ENCODE measurements at places on chromosomes 13 and 19. TPM values are rescaled to one million over a fixed set of nuclear protein-coding genes. Genes with fewer than 3 reads are reported as not detected.

- H3K4me1 ChIP-seq = no peaks in the 10 kb centered on the region
- H3K36me3 ChIP-seq = peaks cover 17% of the 10 kb centered on the region
- DNase-seq = no peak
- no peaks in the 10 kb centered on the region for H3K27me3 ChIP-seq
- no peak overlapping the region for H3K4me3 ChIP-seq
- H3K27ac ChIP-seq = no peak overlapping the region
These were observed 21.5 kb downstream of the C13orf46 start for GRCh38 chr13:113952151-113952982.

EDNRB gene
- total RNA-seq = 6.6 TPM

GRCh38 chr13:24700539-24700938 is 20.3 kb downstream of the ATP12A start:
- DNase-seq = no peak
- H3K4me1 ChIP-seq = no peaks in the 10 kb centered on the region
- H3K4me3 ChIP-seq = no peak overlapping the region
- H3K27me3 ChIP-seq = no peaks in the 10 kb centered on the region
- H3K36me3 ChIP-seq = no peaks in the 10 kb centered on the region

KIR3DL2 gene
- total RNA-seq = not detected

GRCh38 chr13:99290894-99291293 is 16.3 kb downstream of the GPR183 start:
- H3K27ac ChIP-seq = no peak overlapping the region
- H3K4me3 ChIP-seq = no peak overlapping the region
- H3K27me3 ChIP-seq = no peaks in the 10 kb centered on the region
- H3K4me1 ChIP-seq = no peaks in the 10 kb centered on the region
- no peaks in the 10 kb centered on the region for H3K36me3 ChIP-seq

DNA sequence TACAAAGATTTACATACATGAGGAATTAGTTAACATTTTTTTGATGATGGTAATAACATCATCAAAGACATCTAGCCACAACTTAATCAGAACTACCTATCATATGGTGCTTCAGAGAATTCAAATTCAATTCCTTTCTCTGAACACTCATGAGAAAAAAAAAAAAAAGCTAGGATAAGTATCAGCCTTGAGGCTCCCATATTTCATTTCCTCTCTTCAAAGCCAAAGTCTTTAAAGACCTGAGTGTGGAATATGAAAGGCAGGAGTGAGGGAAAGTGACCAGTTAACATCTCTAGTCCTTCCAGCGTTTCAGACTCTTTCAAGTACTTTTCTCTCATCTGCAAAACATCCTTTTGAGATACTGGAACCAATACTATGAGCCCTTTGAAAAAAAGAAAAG is 137.5 kb downstream of the DCLK1 start:
- no peaks in the 10 kb centered on the region for H3K27me3 ChIP-seq
- no peaks in the 10 kb centered on the region for H3K36me3 ChIP-seq
- peaks cover 31% of the 10 kb centered on the region for H3K4me1 ChIP-seq
- no peak overlapping the region for H3K27ac ChIP-seq

RASGRP4 gene
- total RNA-seq = 0.39 TPM

DNA sequence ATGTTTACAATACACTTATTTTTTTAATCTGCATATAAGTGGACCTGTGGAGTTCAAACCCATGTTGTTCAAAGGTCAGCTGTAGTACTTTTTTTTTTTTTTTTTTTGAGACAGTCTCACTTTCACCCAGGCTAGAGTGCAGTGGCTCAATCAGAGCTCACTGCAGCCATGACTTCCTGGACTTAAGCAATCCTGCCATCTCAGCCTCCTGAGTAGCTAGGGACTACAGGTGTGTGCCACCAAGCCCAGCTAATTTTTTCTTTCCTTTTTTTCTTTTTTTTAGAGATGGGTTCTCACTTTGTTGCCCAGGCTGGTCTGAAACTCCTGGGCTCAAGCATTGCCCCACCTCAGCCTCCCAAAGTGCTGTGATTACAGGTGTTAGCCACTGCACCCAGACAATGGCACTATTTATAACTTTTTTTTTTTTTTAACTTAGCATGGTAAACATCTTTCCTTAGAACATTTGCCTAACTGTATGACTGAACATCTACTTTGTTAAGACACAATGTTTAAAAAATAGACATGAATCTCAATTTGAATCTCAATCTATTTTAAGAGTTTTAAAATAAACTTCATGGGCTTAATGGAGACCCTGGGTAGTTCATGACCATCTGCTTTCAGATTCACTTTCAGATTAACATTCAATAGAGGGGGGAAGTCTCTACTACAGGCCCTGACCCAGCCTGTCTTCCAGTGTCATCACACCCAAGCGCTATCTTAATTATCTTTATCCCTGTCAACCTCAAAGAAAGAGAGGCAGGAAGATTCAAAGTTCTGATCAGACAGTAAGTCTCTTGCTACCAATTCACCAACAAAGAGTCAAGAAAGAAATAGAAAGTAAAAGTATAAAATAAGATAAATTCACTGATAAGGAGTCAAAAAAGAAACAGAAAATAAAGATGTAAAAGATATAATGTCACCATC is 97.7 kb upstream of the DOCK9 start:
- no peak for DNase-seq
- H3K27me3 ChIP-seq = no peaks in the 10 kb centered on the region
- H3K36me3 ChIP-seq = no peaks in the 10 kb centered on the region
- no peaks in the 10 kb centered on the region for H3K4me1 ChIP-seq

BST2 gene
- 63.3 TPM for total RNA-seq

DNA sequence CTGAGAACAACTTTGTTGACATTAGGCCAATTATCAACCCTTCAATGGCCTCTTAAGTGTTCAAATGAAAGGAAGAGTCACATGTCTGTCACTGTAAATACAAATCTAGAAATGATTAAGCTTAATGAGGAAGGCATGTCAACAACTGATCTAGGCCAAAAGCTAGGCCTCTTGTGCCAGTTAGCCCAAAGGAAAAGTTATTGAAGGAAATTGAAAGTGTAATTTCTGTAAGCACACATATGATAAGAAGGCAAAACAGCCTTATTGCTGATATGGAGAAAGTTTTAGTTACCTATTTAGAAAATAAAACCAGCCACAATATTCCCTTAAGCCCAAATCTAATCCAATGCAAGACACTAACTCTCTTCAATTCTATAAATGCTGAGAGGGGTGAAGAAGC is 604.7 kb downstream of the SLITRK6 start:
- DNase-seq = no peak
- H3K27me3 ChIP-seq = no peaks in the 10 kb centered on the region
- no peak overlapping the region for H3K27ac ChIP-seq
- no peaks in the 10 kb centered on the region for H3K4me1 ChIP-seq

- H3K4me1 ChIP-seq = no peaks in the 10 kb centered on the region
- H3K27ac ChIP-seq = no peak overlapping the region
- H3K4me3 ChIP-seq = no peak overlapping the region
These were observed 3.2 kb downstream of the NFIC start for GRCh38 chr19:3369337-3370213.

DNA sequence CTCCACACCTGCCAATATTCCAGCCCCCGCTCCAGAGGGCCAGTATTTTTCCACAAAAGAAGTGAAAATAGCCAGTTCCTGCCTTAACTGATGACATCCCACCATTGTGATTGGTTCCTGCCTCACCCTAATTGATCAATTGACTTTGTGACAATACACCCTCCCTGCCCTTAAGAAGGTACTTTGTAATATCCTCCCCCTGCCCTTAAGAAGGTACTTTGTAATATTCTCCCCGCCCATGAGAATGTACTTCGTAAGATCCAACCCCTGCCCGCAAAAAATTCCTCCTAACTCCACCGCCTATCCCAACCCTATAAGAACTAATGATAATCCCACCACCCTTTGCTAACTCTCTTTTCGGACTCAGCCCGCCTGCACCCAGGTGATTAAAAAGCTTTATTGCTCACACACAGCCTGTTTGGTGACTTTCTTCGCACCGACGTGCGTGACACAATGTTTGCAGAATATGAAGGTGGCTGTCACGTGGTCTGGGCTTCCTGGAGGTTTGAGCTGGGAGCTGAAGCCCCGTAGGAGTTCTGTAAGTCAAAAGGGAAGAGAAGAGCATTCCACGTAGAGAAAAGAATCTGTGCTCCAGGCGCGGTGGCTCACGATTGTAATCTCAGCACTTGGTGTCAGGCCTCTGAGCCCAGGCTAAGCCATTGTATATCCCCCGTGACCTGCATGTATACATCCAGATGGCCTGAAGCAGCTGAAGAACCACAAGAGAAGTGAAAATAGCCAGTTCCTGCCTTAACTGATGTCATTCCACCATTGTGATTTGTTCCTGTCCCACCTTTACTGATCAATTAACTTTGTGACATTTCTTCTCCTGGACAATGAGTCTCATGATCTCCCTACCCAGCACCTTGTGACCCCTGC is 6.2 kb upstream of the FUT3 start:
- H3K4me3 ChIP-seq = no peak overlapping the region
- H3K27ac ChIP-seq = no peak overlapping the region
- H3K4me1 ChIP-seq = no peaks in the 10 kb centered on the region
- DNase-seq = no peak
- H3K36me3 ChIP-seq = no peaks in the 10 kb centered on the region
- no peaks in the 10 kb centered on the region for H3K27me3 ChIP-seq

DNA sequence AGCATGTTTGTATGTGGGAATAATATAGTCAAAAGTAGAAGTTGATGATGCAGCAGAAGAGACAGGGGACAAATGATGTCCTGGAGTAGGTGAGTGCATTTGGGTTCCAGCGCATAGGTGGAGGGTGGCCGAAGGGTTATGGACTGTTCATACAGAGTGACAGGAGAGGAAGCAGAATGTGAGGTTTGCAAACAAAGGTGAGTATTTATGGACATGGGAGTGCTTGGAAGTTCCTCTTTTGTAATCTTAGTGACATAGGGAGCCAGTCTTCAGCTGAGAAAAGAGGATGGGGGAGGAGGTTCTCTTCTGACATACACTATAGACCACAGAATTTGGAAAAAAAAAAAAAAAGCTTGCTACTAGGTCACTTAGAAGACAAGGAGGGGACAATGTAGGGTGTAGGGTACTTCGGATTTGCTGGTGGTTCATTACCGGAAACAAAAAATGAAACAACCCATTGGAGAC is 331.6 kb downstream of the DLEU7 start:
- no peak overlapping the region for H3K27ac ChIP-seq
- no peaks in the 10 kb centered on the region for H3K4me1 ChIP-seq
- peaks cover 17% of the 10 kb centered on the region for H3K36me3 ChIP-seq

GARIN5A gene
- total RNA-seq = 10.5 TPM

FLT1 gene
- 84.1 TPM for total RNA-seq

ODAD3 gene
- total RNA-seq = 2.2 TPM

ZNF99 gene
- total RNA-seq = not detected

DNA sequence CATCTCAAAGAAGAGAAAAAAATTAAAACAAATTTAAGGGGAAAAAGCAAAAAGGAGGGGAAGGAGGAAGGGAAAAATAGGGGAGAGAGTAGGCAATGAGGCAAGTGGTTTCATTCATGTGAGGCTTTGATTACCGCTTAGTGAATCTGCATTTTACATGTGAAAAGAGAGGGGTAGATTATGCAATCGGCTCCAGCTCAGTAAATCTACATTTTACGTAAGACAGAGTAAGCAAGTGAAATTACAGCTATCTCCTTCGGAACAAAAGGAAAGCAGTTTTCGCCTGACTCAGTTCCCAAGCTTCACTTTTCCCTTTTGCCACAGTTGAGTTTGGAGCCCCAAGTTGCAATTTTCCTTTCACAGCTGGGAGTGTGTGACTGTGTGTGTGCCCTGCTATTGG is 16.0 kb upstream of the OLFM2 start:
- no peaks in the 10 kb centered on the region for H3K27me3 ChIP-seq
- no peak for DNase-seq
- H3K4me3 ChIP-seq = peak overlapping the region; percentile 54
- no peak overlapping the region for H3K27ac ChIP-seq

DNA sequence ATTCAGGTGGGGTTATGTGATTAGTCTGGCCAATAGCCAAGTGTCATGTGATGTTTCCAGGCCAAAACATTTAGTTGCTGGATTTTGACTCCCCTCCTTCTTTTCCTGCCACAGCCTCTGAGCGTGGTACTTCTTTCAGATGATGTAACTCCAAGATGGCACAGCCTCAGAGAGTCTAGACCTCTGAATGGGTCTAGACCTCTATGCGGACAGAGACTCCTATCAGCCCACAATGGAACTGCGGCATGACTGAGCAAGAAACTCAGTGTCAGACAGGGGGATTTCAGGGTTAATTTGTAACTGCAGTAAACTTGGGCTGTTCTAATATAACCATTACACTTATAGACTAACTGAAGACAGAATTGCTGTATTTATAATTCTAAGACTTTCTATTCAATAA is 42.6 kb upstream of the ZDHHC20 start:
- no peaks in the 10 kb centered on the region for H3K27me3 ChIP-seq
- H3K36me3 ChIP-seq = peaks cover 6% of the 10 kb centered on the region
- peak; percentile 38 for DNase-seq
- no peak overlapping the region for H3K4me3 ChIP-seq
- no peak overlapping the region for H3K27ac ChIP-seq
- H3K4me1 ChIP-seq = no peaks in the 10 kb centered on the region

DNA sequence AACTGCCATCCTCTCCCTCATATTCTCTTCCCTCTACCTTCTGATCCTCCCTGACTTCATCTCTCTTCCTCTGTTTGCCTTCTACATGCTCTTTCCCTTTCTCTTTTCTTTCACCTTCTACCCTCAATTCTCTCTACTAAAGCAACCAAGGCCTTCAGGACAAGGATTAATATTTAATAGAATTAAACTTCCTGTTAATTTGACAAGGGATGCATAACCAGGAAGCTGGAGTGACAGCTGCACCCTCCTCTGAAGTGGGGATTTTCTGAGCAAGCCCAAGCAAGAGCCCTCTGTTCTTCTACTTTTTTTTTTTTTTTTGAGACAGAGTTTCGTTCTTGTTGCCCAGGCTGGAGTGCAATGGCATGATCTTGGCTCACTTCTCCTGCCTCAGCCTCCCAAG is 63.4 kb upstream of the MED4 start:
- H3K4me1 ChIP-seq = no peaks in the 10 kb centered on the region
- H3K27me3 ChIP-seq = no peaks in the 10 kb centered on the region
- DNase-seq = no peak
- no peak overlapping the region for H3K4me3 ChIP-seq
- no peaks in the 10 kb centered on the region for H3K36me3 ChIP-seq

DNA sequence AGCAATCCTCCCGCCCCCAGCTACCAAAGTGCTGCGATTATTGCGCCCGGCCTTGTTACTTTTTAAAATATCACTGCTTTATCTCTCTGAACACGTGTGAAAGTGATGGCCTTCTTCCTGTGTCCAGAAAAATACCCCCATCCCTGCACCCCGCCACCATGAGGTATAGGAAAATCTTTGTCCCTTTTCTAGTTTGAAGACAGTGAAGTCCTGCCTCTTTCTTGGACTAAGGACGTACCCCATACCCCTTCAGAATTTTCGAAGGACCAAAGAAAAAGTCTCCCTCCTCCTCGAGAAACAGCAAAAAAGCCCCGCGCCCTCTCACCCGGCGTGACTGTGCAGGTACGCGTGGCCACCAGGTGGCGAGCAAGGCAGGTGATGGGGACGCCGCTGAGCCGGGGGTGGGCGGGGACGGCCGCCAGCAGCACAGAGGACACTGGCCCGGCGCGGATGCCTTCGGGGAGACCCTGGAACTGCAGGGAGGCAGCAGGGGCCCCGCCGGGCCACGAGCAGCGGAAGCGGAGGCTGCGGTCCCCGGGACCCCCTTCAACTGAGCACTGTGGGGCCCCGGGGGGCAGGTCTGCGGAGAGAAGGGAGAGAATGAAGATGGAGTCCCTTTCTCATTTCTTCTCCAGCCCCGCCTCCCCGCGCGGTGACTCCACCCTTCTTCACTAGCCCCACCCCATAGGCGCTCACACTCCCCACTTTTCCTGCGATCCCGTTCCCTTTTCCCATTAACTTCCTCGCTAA is 3.2 kb downstream of the VSIG10L start:
- peaks cover 14% of the 10 kb centered on the region for H3K4me1 ChIP-seq
- no peaks in the 10 kb centered on the region for H3K27me3 ChIP-seq
- peaks cover 14% of the 10 kb centered on the region for H3K36me3 ChIP-seq

CEACAM21 gene
- not detected for total RNA-seq

DCLK1 gene
- 36.2 TPM for total RNA-seq

ZNF808 gene
- total RNA-seq = 33.7 TPM

Measured in H9 (cell line).